ENCODE measurements at places on chromosomes 4 and X. TPM values are rescaled to one million over a fixed set of nuclear protein-coding genes. Genes with fewer than 3 reads are reported as not detected.

The GAGE12H gene
- not detected for total RNA-seq

The LRP2BP gene
- total RNA-seq = 0.31 TPM

The POU3F4 gene
- not detected for total RNA-seq

The CORIN gene
- total RNA-seq = 1.6 TPM

DNA sequence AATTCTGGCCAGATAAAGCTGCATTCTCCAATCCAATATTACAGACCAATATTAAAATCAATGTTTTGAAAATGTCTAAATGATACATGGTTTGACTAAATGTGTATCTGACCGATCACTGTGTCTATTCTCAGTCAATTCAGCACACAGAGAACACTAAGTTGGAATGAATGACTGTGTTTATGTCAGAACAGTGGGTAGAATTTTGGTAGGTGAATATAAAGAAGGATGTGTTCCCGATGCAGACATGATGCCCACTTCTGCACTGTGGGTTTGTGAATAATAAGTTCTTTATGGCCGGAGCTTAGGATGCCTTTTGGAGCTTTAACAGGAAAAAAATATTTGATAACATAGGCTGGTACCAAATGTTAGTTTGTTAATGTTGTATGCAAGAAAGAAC lies 113.2 kb upstream of the GIMD1 start:
- no peak overlapping the region for H3K4me3 ChIP-seq
- no peak overlapping the region for H3K27ac ChIP-seq
- no peaks in the 10 kb centered on the region for H3K4me1 ChIP-seq
- peaks cover 76% of the 10 kb centered on the region for H3K27me3 ChIP-seq

The AREG gene
- 0.64 TPM for total RNA-seq

The SEPTIN6 gene
- 56.2 TPM for total RNA-seq

GRCh38 chr4:11423465-11423864 lies 5.2 kb downstream of the HS3ST1 start:
- no peak overlapping the region for H3K27ac ChIP-seq
- peaks cover 29% of the 10 kb centered on the region for H3K27me3 ChIP-seq
- H3K4me1 ChIP-seq = no peaks in the 10 kb centered on the region
- H3K4me3 ChIP-seq = no peak overlapping the region
- no peaks in the 10 kb centered on the region for H3K36me3 ChIP-seq

The NUP54 gene
- 37.8 TPM for total RNA-seq

GRCh38 chr4:88007304-88008121 lies at the start of gene PKD2:
Gene PKD2, plus strand, starts transcription at chr4:88007635. Its CDS starts 99 bp downstream, at chr4:88007734.
- H3K27me3 ChIP-seq = no peaks in the 10 kb centered on the region
- peak within 1 kb of the TSS; percentile 77 for H3K27ac ChIP-seq
- peaks cover 60% of the 10 kb centered on the region for H3K4me1 ChIP-seq
- no peaks in the 10 kb centered on the region for H3K36me3 ChIP-seq

The DGKK gene
- total RNA-seq = not detected

DNA sequence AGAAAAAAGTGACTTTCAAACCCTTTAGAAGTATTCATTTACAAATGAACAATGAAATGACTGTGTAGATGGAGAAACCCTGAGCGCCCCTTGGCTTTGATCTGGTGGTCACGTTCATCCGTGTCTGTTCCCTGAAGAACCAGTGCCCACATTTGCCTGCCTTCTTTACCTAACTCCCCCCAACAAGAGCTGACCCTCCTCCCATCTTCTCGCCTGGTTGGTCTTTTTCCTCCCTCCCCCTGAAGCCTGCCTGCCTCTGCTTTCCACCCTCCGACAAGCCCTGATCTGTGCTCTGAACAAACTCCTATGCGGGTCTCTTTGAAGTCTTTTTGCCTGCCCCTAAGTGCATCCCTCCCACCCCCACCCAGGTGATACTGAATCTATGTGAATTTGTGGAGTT lies 18.5 kb downstream of the TBL1X start:
- no peak overlapping the region for H3K27ac ChIP-seq
- peaks cover 5% of the 10 kb centered on the region for H3K36me3 ChIP-seq
- H3K4me1 ChIP-seq = peaks cover 20% of the 10 kb centered on the region
- no peak overlapping the region for H3K4me3 ChIP-seq
- DNase-seq = no peak

- no peak for DNase-seq
- no peaks in the 10 kb centered on the region for H3K36me3 ChIP-seq
- no peaks in the 10 kb centered on the region for H3K4me1 ChIP-seq
- H3K27ac ChIP-seq = no peak overlapping the region
- H3K4me3 ChIP-seq = no peak overlapping the region
- H3K27me3 ChIP-seq = no peaks in the 10 kb centered on the region
Measured at GRCh38 chrX:79336869-79337815, 30.0 kb downstream of the ITM2A start.

The ADGRL3 gene
- total RNA-seq = 17.6 TPM

The GEMIN8 gene
- 20.0 TPM for total RNA-seq
